ENCODE measurements at places on chromosomes 11 and 22. TPM values are rescaled to one million over a fixed set of nuclear protein-coding genes. Genes with fewer than 3 reads are reported as not detected.
A peak's percentile ranks its signal among the peaks of the same experiment; 100 is the strongest.

DNA sequence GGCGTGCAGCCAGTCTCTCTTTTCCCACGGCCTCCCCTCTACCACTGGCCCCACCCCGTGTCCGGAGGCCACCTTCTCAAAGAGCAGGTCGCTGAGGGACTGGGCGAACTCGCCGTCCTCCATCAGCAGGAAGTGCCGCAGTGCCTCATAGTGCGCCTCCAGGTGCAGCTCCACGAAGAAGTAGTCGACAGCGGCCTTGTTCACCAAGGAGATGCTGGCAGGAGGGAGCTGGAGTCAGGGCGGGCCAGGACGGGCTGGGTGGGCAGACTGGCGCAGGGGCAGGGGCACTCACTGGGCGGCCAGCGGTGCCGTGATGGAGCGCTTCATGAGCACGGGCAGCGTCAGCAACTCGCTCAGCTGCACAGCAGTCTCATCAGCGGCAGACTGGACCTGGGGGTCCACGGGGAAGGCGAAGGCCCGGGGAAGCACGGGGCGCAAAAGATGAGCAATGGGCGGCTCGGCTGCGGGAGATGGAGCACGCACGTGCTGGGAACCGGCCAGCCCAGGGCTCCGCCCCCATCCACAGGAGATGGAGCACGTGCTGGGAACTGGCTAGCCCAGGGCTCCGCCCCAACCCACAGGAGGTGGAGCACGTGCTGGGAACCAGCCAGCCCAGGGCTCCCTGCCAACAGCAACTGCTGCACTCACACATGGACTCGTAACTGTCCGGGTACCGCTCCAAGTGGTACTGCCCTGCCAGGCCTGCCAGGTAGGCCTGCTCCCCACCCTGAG lies 18.4 kb downstream of the SELENOO start:
- H3K4me3 ChIP-seq = no peak overlapping the region
- H3K27ac ChIP-seq = no peak overlapping the region
- H3K4me1 ChIP-seq = no peaks in the 10 kb centered on the region

DNA sequence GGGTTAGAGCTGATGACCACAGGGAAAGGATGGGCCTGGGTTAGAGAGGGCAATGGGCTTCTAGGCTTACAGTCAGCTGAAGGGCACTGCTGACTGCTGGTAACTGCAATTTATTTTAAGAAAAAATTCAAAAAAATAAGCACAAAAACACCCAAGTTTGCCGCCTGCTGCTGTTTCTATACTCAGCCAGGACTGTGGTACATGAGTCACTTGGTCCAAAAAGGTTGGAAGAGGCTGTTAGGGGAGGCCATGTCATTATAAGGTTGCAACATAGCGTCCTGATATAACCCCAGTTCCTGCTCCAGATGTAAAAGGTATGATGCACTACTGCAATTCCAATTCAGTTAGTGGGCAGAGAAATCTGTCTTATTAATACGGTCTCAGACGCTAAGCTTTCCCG lies 98.9 kb downstream of the ETS1 start:
- no peak overlapping the region for H3K4me3 ChIP-seq
- peaks cover 70% of the 10 kb centered on the region for H3K4me1 ChIP-seq
- H3K36me3 ChIP-seq = peaks cover 70% of the 10 kb centered on the region
- DNase-seq = no peak

DNA sequence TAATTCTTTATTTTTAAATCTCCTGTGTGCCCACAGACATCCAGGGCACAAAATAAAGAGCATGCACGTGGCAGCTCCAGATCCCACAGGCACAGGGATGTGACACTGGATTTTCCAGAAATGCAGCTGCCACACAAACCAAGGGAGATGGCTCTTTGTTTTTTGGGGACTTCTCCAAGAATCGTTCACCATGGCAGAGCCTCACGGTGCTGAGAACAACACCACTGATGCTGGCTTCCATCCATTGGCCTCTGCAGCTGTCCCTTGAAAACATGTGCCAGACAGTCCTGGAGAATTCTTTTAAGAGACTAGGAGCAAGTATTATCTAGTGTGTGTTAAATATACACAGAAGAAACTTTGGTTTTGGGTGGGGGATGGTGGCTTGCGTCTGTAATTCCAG lies 108.4 kb upstream of the SLC22A12 start:
- no peaks in the 10 kb centered on the region for H3K4me1 ChIP-seq
- no peaks in the 10 kb centered on the region for H3K36me3 ChIP-seq
- no peak overlapping the region for H3K4me3 ChIP-seq
- peak; percentile 8 for DNase-seq

DNA sequence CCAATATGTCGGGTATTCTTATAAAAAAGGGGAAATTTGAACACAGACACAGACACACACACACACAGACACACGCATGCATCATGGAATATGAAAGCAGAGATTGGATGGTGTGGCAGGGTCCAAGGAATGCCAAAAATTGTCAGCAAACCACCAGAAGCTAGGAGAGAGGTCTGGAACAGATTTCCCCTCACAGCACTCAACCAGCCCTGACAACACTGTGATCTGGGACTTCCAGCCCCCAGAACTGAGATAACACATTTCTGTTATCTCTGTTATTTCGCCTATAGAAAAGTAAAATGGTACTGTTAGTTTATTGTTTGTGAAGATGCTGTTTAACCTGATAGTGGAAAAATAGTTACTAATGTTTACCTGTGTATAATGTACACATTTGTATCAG lies 145.4 kb upstream of the ZBED5 start:
- no peaks in the 10 kb centered on the region for H3K36me3 ChIP-seq
- no peaks in the 10 kb centered on the region for H3K4me1 ChIP-seq
- DNase-seq = no peak
- H3K27me3 ChIP-seq = peaks cover 9% of the 10 kb centered on the region
- no peak overlapping the region for H3K27ac ChIP-seq

DNA sequence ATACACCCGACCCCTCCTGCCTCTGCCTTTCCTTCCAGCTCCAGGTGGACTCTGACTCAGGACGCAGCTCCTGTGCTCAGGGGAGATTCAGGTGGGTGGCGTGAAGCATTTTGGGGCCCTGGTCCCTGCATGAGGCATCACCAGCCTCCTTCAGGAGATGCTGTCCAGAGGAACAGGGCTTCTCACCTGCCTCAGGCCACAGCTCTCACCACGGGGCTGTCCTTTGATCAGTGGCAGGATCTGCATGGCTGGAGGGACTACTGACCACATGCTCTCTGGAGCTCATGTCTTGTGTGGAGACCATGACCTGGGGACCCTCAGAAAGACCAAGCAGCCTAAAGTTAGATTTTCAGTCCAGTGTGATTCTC lies 58.8 kb downstream of the GGTLC2 start:
- H3K27ac ChIP-seq = no peak overlapping the region
- DNase-seq = no peak
- no peaks in the 10 kb centered on the region for H3K27me3 ChIP-seq
- H3K4me1 ChIP-seq = no peaks in the 10 kb centered on the region
- no peak overlapping the region for H3K4me3 ChIP-seq
- no peaks in the 10 kb centered on the region for H3K36me3 ChIP-seq

DNA sequence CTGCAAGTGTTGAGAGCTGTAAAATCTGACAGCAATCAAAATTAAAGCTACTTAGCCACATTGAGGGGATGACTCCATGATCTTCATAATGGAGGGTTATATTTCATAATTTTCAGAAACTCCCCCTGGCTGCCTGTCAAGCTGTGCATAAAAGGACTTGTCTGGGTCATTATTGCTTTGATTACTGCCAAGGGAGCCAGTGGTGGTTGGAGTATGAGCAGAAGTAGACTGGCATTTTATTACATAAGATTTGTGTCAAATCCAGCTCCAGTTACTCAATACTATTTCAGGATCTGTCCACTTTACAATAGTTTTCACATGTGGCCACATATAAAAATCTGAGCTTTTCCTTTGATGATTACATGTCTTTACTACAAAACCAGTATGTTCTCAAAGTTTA lies 108.9 kb upstream of the SLC5A12 start:
- H3K27me3 ChIP-seq = no peaks in the 10 kb centered on the region
- DNase-seq = no peak
- H3K4me3 ChIP-seq = no peak overlapping the region

The RAB36 gene
- 10.0 TPM for total RNA-seq

The RFPL2 gene
- not detected for total RNA-seq

Data from left lung (tissue), 14 donors.